ENCODE measurements at places on chromosomes 2 and 18. TPM values are rescaled to one million over a fixed set of nuclear protein-coding genes. Genes with fewer than 3 reads are reported as not detected.

Gene ANKRD30B
- not detected for total RNA-seq

Gene LOXHD1
- total RNA-seq = 0.25 TPM

DNA sequence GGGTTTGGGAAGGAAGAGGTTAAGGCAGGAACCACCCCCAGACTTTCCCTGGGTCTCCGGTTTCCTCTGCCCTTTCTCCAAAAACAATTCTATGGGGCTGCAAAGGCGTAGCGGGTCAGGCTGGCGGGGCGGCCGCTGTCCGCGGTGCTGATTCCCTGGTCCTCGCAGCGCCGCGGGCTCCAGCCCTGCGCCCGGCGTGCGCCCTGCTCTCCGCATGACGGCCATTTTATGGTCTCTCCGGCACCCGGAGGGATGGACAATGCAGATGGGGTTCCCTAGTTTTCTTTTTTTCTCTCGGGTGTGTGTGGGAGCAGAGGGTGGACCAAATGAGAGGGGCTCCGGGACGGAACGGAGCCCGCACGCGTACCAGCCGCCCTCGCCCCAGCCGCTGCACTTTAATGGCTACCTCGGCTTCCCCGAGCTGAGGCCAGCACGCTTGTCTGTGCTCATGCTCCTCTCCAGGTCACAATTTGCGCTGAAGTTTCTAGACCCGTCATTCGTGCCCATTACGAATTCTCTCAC, 1.6 kb downstream of the ST8SIA3 start:
- H3K4me3 ChIP-seq = no peak overlapping the region
- H3K4me1 ChIP-seq = no peaks in the 10 kb centered on the region
- peaks cover 19% of the 10 kb centered on the region for H3K27me3 ChIP-seq
- no peaks in the 10 kb centered on the region for H3K36me3 ChIP-seq

- H3K27ac ChIP-seq = no peak overlapping the region
- H3K4me3 ChIP-seq = no peak overlapping the region
- H3K27me3 ChIP-seq = no peaks in the 10 kb centered on the region
- H3K36me3 ChIP-seq = no peaks in the 10 kb centered on the region
Measured at GRCh38 chr18:21686282-21687105, 18.1 kb downstream of the ABHD3 start.

GRCh38 chr18:77014538-77014937, 118.0 kb downstream of the MBP start:
- peaks cover 12% of the 10 kb centered on the region for H3K36me3 ChIP-seq
- no peaks in the 10 kb centered on the region for H3K27me3 ChIP-seq
- no peaks in the 10 kb centered on the region for H3K4me1 ChIP-seq
- DNase-seq = no peak
- no peak overlapping the region for H3K4me3 ChIP-seq

DNA sequence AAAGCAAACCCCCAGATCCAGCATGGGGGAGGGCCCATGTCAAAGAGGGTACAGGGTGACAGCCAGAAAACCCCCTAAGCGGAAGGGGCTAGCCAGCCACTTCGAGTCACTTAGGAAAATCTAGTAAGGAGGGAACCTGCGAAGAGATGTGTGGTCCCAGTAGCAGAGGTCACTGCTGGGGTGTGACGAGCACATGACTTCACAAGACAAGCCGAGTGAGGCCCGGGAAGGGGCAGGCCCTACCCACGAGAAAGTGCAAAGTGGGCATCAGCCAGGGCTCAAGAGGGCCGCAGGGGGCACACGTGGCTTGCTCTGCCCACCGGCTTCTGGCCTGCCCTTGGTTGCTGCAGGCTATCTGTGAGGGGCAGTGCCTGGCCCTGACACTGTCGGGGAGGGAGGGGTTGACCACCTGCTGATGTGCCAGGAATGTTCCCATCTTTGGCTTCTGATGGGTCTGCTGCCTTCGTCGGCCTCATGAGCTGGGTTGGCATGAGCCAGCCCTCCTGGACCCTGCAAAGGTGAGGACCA, 11.5 kb downstream of the ODC1 start:
- H3K4me3 ChIP-seq = no peak overlapping the region
- no peak for DNase-seq
- peaks cover 5% of the 10 kb centered on the region for H3K4me1 ChIP-seq

GRCh38 chr2:213789940-213790339, 505.7 kb downstream of the SPAG16 start:
- no peak overlapping the region for H3K27ac ChIP-seq
- H3K27me3 ChIP-seq = no peaks in the 10 kb centered on the region
- H3K4me1 ChIP-seq = no peaks in the 10 kb centered on the region
- DNase-seq = no peak
- H3K4me3 ChIP-seq = no peak overlapping the region
- no peaks in the 10 kb centered on the region for H3K36me3 ChIP-seq

- no peaks in the 10 kb centered on the region for H3K36me3 ChIP-seq
- H3K4me3 ChIP-seq = no peak overlapping the region
- no peak overlapping the region for H3K27ac ChIP-seq
- no peak for DNase-seq
- no peaks in the 10 kb centered on the region for H3K4me1 ChIP-seq
Measured at GRCh38 chr2:223846515-223846914, 9.1 kb upstream of the AP1S3 start.

GRCh38 chr2:237258116-237258515, 155.8 kb downstream of the COL6A3 start:
- no peak overlapping the region for H3K27ac ChIP-seq
- no peak overlapping the region for H3K4me3 ChIP-seq
- H3K36me3 ChIP-seq = no peaks in the 10 kb centered on the region
- H3K4me1 ChIP-seq = no peaks in the 10 kb centered on the region
- H3K27me3 ChIP-seq = no peaks in the 10 kb centered on the region
- DNase-seq = no peak

DNA sequence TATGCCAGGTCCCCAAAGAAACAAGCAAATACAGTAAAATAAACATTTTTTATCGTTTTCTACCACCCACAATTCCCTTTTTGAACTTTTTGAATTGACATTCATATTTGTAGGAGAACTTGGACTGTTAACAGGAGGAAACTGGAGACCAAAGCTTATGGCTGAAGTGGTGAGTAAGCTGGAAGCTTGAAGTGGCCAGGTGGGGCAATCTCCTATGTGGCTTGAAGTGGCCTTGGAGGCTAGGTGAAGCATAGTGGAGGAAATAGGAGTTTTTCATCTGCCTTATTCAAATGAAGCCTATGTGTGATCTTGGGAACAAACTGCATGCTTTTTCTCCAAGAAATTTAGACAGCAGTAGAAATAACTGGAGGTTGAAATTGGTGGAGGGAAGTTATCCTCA, 962.9 kb upstream of the FANCL start:
- H3K27ac ChIP-seq = no peak overlapping the region
- H3K4me3 ChIP-seq = no peak overlapping the region
- H3K27me3 ChIP-seq = no peaks in the 10 kb centered on the region
- no peaks in the 10 kb centered on the region for H3K4me1 ChIP-seq

DNA sequence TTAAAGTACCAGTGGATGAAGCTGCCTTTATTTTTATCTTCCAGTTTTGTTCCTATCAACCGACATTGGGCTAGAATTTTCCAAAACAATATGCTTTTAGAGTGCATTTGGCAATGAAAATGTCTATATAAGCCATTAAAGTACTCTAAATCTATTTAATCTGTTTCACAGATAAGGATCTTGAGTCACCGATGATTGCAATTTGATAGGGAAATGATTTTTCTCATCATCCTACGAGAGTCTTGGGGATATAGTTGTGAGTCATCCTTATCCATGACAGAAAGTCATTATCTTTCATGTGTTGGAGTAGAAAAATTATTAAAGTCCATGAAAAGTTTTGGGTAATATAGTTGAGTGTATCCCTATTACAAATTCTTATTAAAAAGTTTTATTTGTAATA, 26.1 kb downstream of the SLC39A10 start:
- no peak overlapping the region for H3K4me3 ChIP-seq
- no peaks in the 10 kb centered on the region for H3K27me3 ChIP-seq
- no peaks in the 10 kb centered on the region for H3K4me1 ChIP-seq
- H3K27ac ChIP-seq = no peak overlapping the region
- no peak for DNase-seq
- H3K36me3 ChIP-seq = peaks cover 5% of the 10 kb centered on the region

GRCh38 chr18:26515643-26516487, 32.5 kb downstream of the KCTD1 start:
- no peak overlapping the region for H3K4me3 ChIP-seq

DNA sequence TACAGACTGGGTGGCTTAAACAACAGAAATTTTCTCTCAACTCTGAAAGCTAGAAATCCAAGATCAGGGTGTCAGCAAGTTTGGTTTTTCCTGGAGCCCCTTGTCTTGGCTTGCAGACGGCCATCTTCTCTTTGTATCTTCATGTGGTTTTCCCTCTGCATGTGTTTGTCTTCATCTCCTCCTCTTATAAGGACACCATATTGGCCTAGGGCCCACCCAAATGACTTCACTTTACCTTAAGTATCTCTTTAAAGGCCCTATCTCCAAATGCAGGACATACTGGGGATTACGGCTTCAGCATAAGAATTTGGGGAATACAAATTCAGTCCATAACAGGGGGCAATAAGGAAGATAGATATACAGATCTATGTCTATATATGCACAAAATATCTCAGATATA, 187.9 kb downstream of the MTCL1 start:
- DNase-seq = no peak
- H3K4me3 ChIP-seq = no peak overlapping the region
- H3K27ac ChIP-seq = no peak overlapping the region
- peaks cover 3% of the 10 kb centered on the region for H3K4me1 ChIP-seq

DNA sequence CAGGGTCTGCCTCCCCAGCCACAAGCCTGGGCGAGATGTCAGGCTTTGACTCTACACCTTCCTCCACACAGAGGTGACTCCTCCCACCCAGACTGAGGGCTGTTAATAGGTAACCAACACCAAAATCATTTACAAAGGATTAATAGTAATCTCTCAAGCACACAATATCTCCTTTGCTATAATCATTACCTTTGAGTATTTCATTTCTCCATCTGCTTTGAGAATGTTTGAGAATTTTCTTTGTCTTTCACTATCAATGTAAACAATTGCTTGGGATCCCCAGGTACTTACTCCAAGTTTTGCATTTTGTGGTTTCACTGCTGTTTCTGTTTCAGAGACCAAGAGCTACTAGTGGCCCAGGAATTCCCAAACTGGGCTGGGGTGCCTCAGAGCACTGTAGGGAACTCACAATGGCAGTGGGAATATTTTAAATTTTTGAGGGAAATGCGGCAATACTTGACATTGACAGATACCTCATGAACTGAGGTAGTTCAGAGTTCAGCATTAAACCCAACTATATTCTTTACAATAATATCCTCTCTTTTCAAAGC, 166.4 kb upstream of the MGAT5 start:
- peak; percentile 21 for DNase-seq
- H3K27me3 ChIP-seq = no peaks in the 10 kb centered on the region
- no peak overlapping the region for H3K4me3 ChIP-seq
- no peaks in the 10 kb centered on the region for H3K4me1 ChIP-seq

GRCh38 chr2:238308177-238308576, 12.1 kb upstream of the TRAF3IP1 start:
- DNase-seq = no peak
- H3K27ac ChIP-seq = no peak overlapping the region
- no peaks in the 10 kb centered on the region for H3K36me3 ChIP-seq
- H3K27me3 ChIP-seq = no peaks in the 10 kb centered on the region
